Midbrain (tissue), 1 donor: ENCODE measurements at places on chromosomes 2 and 18.

DNA sequence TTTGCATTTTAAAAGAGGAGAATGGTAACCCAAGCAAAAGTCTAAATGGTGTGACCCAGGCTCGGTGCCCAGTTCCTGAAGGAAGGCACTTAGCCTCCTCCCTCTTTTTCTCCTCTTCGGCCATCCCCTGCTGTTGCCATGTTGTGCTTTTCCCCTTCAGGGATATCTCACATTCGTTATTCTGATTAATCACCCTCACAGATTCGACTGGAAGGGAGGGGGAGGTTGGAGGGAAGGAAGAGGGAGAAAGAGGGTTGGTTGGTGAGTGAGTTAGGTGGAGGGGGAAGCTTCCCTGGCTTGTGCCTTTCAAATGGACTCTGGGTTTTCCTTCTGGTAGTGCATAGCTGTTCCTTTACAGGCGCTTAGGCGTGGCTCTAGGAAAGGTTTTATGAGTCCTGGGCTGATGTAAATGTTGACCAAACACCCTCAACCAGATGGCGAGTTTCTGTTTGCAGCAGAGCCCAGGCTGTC, 39.0 kb upstream of the LYPD6B start:
- no peak for DNase-seq

DNA sequence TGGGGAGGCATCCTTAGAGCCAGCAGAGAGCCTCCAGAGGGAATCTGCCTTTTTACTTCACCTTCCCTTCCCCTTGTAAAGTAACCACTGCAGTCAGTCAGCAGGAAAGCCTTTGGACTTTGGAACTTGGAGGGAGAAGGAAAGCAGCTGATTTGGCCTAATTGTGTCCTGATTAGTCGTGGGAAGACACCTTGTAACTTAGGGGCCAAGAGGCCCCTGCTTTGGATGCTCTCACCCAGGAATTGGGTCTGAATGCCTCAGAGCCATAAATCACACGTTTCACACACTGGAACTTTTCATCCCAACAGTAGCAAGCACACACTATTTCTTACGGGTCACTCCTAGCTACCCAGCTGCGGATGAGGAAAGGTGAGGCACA, 81.0 kb upstream of the PPM1B start:
- peak; percentile 57 for DNase-seq

DNA sequence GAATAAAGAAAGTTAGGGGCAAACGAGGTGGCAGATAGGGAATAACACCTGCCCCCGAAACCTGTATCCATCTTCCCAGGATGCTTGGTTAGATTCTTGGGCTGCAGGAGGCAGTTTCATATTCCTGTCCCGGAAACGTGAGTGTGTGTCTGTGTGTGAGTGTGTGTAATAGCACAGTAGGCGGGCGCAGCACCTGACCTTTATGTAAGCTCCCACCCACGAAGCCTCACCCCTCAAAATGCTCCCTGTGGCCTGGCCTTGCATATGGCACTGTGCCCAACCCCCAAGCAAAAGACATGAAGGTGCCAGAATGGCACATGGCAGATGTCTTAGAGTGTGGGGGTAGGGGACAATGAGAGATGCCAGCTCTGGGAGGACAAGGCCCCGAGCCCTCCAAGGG, 48.9 kb downstream of the EFR3B start:
- no peak for DNase-seq

- no peak for DNase-seq
Observed at GRCh38 chr2:233938676-233939370, 21.6 kb downstream of the TRPM8 start.

DNA sequence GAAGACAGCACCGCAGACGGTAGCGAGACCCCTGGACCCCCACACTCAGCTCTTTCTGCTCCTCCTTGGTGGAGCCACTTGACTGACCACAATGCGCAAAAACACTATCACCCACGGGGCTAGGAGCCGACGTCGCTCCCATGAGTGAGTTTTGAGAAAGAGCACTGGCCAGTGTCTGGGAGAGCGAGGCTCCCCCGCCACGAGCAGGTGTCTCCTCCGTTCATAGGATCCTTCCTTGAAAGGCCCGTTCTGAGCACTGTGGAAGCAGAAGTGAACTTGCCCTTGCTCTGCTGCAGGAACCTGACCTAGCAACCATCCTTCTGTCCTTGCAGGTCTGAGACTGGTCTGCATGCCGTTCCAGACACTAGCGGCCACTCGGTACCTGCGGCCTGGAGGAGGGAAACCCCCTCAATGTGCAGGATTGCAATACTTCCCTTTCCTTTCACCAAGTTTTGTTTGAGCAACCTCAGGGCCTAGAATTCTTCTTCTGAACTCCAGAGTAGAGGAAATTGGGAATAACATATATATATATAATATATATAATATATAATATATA, 12.9 kb upstream of the ZNF516 start:
- DNase-seq = no peak

DNA sequence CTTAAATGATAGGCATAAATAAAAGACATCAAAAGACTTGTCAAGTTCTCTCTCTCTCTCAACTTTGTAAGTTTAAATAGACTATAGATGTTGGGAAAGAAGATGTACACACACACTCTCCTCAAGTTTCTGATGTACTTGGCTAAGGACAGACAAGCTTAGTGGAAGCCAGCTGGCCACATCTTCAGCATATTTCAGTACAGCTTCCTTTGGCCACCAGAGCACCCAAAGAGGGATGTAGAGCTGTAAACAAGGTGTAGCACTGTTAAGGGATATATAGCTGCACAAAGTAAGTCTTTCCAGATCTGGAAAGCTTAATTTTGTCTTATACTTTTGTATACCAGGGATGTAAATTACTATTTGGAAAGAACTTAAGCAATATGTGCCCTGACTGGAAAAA, 64.3 kb upstream of the MSTN start:
- DNase-seq = no peak

- no peak for DNase-seq
Observed at GRCh38 chr2:239596253-239596652, 195.4 kb upstream of the HDAC4 start.

DNA sequence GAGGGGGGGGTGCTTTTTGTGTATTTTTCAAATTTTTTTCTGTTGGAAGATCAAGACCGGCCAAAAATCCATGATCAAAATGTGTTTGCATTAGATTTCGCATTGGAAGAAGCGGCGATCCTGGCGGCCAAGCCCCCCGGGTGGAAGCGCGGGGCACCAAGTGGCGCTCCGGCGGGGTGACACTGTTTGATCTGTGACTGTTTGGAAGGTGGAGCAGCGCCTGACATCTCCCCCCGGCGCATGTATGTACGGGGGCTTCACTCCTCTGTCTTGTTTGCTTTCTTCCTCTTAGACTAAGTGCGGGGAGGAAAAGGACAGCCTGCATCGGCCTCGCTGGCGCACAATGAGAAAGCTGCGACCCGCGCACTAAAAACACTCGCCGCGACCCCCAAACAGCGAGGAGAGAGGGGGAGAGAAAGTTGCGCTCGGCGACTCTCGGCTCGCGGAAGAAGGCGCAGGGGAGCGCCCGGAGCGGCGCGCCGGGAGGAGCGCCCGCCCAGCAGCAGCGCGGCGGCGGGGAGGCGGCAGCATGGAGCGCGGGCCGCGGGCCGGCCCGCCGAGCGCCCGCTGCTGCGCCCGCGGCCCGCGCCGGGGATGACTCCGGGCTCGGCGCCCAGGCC, 515 bp downstream of the TSHZ1 start:
- DNase-seq = no peak

DNA sequence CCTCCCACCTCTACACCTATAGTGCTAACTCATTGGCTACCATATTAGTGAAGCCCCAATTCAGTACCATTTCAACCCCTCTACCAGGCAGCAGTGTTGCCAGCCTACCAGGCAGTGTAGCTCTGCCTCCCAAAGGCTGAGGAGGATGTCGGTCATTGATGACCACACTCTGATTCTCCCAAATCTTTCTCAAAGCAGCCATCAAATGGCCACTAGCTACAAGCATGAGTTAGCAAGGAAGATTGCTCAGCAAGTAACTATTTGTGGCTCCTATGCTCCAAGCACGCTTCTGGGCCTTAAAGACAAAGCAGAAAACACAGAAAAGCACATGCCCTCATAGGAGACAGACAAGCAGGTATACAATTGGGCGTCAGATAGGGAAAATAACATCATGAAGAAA, 42.7 kb upstream of the AFF3 start:
- DNase-seq = no peak
